Osteoblast (primary cell): ENCODE measurements at places on chromosomes 4 and X.

DNA sequence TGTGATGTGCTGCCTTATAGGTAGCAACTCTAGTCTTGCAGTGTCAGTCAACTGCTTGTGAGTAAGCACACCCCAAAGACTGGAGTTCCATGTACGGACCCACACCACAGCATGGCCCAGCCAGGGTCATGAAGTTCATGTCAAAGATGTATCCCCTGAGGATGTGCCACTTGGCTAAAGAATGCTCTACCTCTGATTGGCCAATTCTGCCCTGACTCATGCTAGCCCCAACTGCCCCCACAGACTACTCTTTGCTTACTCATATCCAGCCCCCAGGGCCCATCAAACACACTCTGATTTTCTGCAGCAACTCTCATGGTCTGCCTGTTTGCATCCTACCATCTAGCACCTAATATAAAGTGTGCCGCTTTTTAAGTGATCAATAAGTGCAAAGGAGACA, 62.5 kb downstream of the CHRDL1 start:
- H3K27ac ChIP-seq, result no peak overlapping the region
- no peak overlapping the region for H3K4me3 ChIP-seq
- H3K36me3 ChIP-seq, result no peaks in the 10 kb centered on the region
- peaks cover 10% of the 10 kb centered on the region for H3K4me1 ChIP-seq

- H3K36me3 ChIP-seq, result no peaks in the 10 kb centered on the region
- H3K27me3 ChIP-seq, result no peaks in the 10 kb centered on the region
- H3K27ac ChIP-seq, result no peak overlapping the region
Observed at GRCh38 chr4:70674191-70674590, 7.9 kb upstream of the JCHAIN start.

DNA sequence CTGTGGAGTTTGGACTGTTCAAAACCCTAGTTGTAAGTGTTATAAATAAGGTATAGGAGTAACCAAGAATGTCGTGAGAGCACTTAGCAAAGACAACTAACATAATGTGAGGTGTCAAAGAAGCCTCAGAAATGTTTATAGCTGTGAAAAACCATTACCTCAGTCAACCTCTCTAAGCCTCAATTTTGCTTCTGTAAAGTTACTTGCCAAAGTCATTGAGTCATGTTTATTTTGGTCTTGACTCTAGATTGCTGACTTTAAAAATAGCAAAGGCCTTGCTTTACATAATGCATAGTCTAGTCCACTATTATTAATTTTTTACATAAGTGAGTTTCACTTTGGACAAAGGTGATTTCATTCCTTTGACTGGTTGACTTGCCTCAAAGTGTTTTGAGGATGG, 257.6 kb upstream of the CXXC4 start:
- no peaks in the 10 kb centered on the region for H3K36me3 ChIP-seq
- no peaks in the 10 kb centered on the region for H3K4me1 ChIP-seq
- H3K27ac ChIP-seq, result no peak overlapping the region
- no peak overlapping the region for H3K4me3 ChIP-seq
- H3K27me3 ChIP-seq, result no peaks in the 10 kb centered on the region

DNA sequence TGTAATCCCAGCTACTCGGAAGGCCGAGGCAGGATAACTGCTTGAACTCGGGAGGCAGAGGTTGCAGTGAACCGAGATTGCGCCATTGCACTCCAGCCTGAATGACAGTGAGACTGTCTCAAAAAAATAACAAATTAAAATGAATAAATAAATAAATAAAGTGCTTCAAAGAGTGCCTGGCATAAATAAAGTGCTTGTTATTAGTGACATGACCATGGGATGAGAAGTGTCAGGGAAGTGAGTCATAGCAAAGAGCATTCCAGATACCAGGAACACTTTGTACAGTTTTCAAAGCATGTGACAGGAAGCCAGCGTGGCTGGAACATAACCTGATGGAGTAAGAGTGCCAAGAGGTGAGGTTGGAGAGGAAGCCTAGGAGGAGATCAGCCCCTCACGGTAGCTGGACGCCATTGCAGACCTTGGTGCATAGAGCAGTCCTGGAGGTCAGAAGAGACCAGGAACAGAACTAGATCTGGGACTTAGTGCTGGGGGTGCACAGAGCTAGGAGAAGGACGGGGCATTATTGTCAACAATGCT, 6.0 kb upstream of the WDR13 start:
- no peaks in the 10 kb centered on the region for H3K36me3 ChIP-seq
- no peak overlapping the region for H3K27ac ChIP-seq
- peaks cover 3% of the 10 kb centered on the region for H3K4me1 ChIP-seq

- H3K4me3 ChIP-seq, result no peak overlapping the region
- DNase-seq, result no peak
- H3K27me3 ChIP-seq, result no peaks in the 10 kb centered on the region
- H3K36me3 ChIP-seq, result no peaks in the 10 kb centered on the region
Observed at GRCh38 chr4:47373174-47373573, 90.3 kb downstream of the COMMD8 start.

DNA sequence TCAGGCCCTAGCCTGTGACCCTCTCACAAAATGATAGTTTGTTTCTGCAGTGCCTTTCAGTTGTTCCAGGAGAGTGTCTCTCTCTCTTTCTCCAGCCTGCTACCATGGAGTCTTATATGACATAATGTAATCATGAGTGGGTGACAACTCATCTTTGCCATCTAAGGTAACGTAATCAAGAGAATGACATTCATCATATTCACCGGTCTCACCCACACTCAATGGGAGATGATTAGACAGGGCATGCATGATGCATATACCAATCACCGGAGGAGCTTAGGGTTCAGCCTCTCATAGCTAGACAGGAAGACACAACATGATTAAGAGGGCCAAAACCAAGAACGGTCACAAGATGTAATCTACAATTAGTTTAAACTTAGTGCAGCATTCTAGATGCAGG, 97.1 kb upstream of the FAM9B start:
- H3K36me3 ChIP-seq, result no peaks in the 10 kb centered on the region
- no peak for DNase-seq
- no peak overlapping the region for H3K27ac ChIP-seq
- H3K4me1 ChIP-seq, result no peaks in the 10 kb centered on the region
